Cortex of kidney (tissue), 1 donor: ENCODE measurements at places on chromosomes 1 and 21.

DNA sequence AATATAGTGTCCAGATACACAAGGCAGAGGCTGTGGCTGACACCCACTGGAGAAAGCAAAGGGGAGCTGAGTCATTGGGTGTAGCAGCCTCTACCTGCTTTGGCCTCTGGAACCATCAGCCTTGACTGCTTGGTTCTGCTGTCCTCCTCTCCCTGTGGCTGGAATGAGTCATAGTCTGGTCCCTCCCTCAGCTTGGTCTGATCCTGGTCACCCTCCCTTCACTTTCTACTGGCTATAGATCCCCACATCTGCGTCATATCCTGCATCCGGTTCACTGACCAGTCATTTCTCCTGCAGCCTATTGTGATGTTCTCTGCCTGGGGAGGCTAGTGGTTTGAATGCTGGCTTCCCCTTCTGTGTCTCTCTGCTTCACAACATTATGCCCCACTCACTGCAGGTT lies 372.8 kb upstream of the DAB1 start:
- no peak for DNase-seq

GRCh38 chr1:22142315-22143064 lies 407 bp downstream of the WNT4 start:
- DNase-seq, result no peak

DNA sequence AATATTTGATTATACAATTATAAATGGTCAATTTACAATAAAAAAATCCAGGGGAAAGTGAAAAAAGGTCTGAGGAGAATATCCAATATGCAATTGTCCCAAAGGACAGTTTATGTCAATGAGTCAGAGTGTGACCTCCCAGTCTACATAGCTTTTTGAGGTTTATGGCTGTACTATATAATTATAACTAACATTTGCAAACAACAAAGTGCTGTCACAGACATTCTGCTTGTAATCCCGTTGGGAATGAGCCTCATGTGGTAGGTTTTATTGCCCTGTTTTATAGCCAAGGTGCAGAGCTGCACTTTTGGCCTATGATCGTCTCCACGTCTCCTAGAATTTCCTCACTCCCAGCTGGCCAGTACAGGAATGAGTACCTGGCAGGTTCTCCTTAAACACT lies 103.8 kb downstream of the ADSS2 start:
- no peak for DNase-seq

- no peak for DNase-seq
Observed at GRCh38 chr21:46185716-46186115, 1.5 kb upstream of the SPATC1L start.

- no peak for DNase-seq
Observed at GRCh38 chr21:37811711-37812110, 104.5 kb downstream of the KCNJ6 start.

DNA sequence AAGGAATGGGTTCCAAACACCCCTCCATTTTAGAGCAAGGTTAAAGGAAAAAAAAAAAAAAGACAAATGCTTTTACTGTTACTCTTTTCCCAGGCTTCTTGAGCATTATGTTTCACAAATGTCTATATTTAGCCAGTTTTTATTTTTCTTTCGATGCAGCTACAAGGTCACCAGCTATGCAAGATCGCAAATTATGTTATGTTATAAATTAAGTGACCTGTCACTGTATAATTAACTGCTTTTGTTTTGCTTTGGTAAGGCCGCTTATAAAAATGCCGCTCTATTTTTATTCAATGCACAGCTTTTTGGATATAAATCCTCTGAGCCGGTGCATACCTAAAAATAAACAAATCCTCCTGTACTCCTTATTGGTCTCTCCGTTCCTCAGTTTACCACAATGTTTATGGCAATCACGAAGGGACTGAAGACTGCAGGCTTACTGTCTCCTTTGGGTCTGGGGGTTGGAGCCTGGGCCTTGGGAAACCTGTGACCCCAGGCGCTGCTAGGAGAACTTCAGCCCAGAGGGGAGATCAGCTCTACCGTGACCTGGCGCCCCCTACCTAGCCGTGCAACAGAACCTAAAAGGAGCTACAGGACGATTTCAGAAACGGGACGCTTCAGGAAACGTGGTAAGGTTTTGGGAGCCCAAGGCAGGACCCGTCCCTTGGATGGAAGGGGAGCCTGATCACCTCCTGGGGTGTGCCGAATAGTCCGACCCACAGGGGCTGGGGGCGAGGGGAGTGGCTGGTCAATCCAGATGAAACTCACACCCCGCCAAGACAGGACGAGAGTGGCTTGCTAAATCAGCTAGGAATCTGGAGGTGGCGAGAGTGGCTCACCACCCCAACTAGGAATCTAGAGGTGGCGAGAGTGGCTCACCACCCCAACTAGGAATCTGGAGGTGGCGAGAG lies 101.2 kb upstream of the CD55 start:
- no peak for DNase-seq

- no peak for DNase-seq
Observed at GRCh38 chr21:44556879-44557278, 1.7 kb downstream of the KRTAP10-3 start.

- DNase-seq, result no peak
Observed at GRCh38 chr1:27655151-27655937, 16.6 kb downstream of the IFI6 start.

DNA sequence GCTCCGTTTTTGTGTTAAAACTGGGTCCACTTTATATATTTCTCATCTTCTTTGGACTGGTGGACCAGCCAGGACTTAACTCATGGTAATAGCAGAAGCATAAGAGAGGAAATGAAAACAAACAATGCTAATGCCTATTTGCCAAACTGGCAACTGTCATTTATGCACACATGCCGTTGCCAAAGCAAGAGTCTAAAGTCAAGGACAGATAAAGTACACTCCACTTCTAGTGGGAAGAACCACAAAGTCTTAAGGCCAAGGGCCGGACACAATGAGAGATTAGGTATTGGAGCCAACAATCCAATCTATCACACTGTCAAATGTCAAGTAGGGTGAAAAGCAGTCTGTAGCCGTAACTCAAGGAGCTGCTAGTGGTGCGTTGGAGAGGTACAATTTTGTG lies 157.7 kb downstream of the LYPLAL1 start:
- no peak for DNase-seq

DNA sequence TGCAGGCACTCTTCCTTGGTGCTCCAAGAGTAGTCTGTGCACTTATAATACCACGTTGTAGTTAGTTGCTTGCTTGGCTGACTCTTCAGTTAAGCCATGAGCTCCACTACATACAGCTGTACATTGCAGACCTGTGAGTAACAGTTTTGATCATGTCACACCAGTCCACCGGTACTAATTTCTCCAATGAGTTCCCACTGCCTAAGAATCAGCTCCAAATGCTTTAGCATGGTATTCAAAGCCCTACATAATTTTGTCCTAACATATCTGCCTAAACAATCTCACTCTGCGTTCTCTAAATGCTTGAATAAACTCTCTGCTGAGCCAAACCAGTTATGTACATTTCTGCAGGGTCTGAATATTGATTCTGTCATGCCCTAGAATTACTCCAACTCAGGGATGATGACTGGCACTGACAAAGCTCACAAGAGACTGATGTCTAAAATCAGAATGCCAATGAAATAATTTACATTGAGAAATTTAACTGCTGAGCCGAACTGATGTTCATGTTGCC lies 200.7 kb downstream of the LHX8 start:
- no peak for DNase-seq

- no peak for DNase-seq
Observed at GRCh38 chr1:206634365-206635079, 814 bp upstream of the DYRK3 start.

DNA sequence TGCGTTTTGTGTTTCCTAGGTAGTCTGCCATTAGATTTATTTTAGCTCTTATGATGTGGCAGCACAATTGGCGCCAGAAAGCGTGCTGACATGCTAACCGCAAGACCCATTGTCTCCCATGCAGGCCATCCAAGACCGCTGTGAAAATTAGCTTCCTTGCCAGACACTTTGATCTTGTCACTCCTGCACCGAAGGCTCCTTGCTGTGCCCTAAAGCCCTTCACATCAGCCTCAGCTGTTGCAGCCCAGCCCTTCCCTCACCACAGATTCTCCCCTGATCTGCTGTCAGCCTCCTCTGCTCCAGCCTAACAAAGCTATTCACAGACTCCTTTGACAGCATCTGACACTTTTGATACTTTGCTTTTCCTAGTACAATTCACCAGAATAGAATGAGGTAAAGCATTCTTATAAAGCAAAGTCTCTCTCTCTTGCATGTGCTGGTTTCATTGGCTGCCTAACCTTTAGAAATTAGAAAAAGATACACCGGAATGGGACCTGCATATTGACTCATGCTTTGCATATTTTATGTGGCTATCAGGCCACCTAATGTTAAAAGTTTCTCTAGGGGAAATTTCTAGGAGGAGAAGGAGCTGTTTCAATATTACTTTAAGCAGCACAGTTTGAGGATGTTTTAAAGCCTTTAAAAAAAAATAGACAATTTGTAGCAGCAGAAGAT lies 280.3 kb upstream of the FMN2 start:
- DNase-seq, result no peak

DNA sequence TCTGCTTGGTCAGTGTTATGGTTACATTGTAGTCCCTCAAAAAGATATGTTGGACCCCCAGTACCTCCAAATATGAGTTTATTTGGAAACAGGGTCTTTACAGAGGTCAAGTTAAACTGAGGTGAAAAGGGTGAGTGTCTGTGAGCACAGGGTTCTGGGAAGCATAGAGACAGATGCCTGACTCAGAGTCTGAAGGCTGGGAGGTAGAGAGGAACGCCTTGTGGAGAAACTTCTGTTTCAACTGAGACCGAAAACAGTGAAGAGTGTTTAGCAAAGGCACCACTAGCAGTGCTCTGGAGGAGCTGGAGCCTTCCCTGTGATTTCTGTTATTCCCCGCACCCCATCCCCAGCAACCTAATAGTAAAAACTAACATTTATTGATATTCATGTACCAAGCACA lies 65.2 kb upstream of the LRRC8D start:
- DNase-seq, result no peak

DNA sequence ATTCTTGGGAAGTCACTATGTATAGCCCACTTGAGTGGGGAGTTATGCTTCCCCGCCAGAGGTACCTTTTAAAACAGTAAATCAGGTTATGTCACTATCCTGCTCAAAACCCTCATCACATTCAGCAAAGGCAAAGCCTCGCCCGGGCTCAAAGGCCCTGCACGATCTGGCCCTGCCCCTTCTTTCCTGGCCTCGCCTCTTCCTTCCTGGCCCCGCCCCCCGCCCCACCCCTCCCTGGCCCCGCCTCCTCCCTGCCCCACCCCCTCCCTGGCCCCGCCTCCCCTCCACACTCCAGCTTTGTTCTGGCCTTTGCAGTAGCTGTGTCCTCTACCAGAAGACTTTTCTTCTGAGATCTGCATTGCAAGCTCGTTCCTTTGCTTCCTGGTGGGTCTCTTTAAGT lies 6.6 kb downstream of the LDLRAD2 start:
- no peak for DNase-seq

DNA sequence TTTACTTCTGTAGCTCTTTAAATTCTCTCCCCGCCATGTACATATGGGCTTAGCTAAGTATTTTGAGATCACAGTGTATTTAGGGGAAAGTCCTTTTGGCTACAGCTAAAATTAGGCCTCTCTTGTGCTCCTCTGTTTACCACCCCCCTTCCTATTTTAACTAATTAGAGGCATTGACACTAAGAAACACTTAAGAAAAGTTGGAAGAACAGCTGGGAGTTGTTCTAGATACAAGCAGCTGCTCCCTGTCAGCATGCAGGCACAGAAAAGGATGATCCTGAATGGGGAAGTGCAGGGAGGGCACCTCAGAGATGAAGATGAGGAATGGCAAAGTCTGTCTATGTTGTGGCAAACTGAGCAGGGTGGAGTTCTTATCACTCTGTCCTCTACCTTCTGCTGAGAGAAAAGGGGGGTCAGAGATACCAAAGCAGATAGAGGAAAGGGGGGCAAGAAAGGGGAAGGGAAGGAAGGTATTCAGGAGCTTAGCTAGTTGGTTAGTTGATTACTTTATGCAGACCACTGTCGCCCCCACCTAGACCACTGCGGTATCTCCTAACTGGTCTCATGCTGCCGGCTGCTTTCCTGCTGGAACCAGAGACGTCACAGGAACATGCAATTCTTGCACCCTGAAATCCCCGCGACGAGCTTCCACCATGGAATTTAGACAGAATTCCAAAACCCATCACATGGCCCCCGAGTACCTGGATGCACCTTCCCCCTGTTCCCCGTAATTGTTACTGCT lies 82.4 kb upstream of the HOOK1 start:
- no peak for DNase-seq

DNA sequence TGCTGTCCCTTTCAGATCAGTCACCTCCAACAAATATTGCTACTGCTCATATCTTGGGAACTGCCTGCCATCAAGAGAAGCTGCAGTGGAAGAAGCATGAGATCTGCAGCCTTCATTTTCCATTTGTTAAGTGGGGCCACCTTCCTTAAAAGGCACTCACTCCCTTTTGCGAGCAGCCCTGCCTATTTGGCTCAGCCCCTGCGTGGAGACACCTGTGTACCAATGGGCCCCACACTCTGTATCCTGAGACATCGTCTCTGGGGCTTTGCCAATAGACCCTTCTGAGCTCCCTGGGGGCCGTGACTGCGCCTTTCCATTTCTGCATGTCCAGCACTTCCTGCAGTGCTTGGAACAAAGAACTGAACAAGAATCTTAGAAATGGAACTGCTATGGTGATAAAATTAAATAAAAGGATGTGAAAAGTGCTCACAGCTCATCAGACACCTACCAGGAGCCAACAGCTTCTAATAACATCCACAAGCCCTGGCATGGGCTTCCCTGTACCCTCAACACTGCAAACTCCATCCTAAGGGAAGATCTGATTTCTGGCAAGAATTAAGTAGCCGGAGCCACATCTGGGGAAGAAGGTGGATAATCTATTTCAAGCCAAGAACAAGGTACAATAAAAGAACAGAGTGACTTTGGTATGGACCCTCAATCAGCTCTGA lies 36.7 kb downstream of the PARP1 start:
- DNase-seq, result no peak

- DNase-seq, result no peak
Observed at GRCh38 chr1:84103197-84103992, 40.7 kb upstream of the PRKACB start.

GRCh38 chr1:191959856-191960255 lies 198.4 kb upstream of the RGS18 start:
- DNase-seq, result no peak

GRCh38 chr1:27628712-27629111 lies 6.3 kb downstream of the FGR start:
- DNase-seq, result no peak

- DNase-seq, result no peak
Observed at GRCh38 chr1:237562242-237562823, 328.4 kb downstream of the ZP4 start.

GRCh38 chr1:53450225-53450624 lies 9.0 kb upstream of the DMRTB1 start:
- DNase-seq, result no peak

DNA sequence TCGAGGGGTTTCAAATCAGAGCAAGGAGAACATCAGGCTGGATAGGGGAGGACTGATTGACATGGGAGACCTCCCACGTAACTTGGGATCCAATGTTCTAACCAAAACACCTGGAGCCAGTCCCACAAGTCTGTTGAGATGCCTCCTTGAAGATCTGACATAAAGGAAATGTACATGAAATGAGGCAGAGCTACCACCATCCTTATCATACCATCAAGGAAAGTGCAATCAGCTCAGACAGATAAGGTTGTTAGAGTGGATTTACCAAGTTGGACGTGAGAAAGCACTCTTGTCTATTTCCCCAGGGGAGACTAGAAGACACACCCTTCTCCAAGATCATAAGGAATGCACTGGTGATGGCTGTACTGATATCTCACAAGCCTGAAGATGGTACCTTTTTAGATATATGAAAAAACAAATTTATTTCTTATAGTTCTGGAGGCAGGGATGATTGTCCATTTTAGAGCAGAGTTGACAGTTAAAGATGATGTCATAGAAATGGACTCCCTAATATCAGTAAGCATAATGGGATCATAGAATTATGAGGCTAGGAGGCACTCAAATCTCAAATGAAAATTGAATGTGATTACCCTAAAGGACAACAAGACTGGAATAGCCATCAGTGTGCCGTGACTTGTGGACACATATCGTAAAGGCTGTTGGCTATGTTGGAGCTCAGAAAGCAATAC lies 129.1 kb upstream of the RAB4A start:
- DNase-seq, result no peak
